Lung microvascular endothelial cell (primary cell): ENCODE measurements at places on chromosomes 3 and 15. TPM values are rescaled to one million over a fixed set of nuclear protein-coding genes. Genes with fewer than 3 reads are reported as not detected.

KIAA1143 gene
- 12.2 and 14.1 TPM in 2 replicates for total RNA-seq

ZNF710 gene
- 8.5 and 9.9 TPM in 2 replicates for total RNA-seq

EFCC1 gene
- 2.6 and 11.5 TPM in 2 replicates for total RNA-seq

BDH1 gene
- total RNA-seq: 1.6 and 1.7 TPM in 2 replicates

SMAD6 gene
- 3.8 and 5.2 TPM in 2 replicates for total RNA-seq

SCAMP5 gene
- 5.6 and 6.1 TPM in 2 replicates for total RNA-seq

KBTBD12 gene
- total RNA-seq: not detected in 2 replicates

GRCh38 chr3:52454250-52454937 is 553 bp upstream of the TNNC1 start:
- DNase-seq: no peak

DNA sequence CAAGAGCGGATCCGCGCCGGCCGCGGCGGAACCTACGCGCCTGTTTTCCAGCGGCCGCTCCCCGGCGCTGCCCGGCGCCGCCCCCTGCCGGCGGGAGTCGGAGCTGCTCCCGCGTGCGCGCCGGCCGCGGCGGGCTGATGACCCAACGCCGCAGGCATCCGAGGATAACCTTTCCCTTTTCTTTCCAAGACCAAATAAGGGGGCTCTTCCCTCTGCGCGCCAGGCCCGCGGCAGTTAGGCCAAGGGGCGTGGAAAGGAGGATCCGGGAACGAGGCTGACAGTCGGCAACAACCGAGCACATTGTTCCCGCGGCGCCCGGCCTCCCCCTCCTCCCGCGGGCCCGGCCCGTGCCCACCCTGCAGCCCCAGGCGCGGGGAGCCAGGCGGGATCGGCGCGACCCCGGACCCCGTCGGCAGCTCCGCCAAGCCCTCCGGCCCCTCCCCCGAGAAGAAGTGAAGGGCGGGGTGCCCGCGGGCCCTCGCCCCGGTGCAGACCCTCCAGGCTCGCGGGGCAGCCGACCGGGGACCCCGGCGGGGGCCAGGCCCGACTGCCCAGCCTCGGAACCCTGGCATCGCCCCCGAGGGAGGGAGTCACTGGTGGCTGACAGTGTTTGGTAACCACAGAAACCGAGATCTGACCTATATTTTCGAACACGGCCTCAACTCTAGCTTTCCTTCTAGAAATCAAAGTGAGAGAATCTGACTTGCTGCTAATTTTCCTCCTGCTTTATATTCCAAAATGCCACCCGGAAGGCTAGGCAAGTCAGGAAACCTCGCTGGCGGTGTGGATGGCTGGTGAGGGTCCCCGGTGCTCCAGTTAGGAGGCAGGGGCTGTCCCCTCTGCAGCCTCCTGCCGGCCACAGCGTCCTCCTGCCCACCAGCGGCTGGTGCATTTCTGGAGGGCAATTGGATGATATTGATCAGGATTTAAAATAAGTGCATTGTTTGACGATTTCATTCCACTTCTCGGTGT is 45.6 kb upstream of the SYNM start:
- DNase-seq: peak; percentile 63

- no peak for DNase-seq
Observed at GRCh38 chr3:14519406-14519805, 20.7 kb downstream of the GRIP2 start.

DNA sequence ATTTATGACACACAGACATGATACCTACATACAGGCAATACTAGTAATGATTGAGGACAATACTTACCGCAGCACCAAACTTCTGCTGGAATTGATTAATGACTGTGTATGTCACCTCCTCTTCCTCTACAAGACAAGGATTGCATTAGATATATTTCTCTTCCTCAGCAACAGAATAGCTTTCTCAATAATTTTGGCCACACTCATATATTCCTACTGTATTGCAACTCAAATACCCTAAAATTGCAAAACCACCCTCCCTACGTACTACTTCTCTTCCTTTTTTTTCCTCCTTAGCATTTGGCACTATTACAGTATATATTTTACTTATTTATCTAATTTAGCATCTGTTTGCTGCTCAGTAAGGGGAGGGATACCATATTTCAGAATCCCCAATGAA is 14.8 kb downstream of the EXD1 start:
- DNase-seq: no peak
